GM10248 (cell line): ENCODE measurements at places on chromosomes 7 and 10.

DNA sequence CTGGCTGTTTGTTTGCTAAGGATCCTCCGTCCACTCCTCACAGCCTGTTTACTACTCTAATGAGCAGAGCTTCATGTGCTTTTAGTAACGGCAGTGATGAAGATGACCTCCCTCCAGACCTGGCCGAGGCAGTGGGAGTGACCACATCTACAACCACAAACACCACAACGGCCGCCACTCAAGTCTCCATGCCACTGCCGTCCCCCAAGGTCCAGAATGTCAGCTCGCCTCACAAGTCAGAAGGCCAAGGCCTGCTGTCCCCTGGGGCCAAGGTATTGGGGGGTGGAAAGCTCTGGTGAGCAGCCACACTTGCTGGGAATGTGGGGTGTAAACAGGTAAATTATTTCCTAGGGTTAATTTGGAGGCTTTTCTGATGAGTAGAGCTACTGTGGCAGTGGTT, 926.4 kb downstream of the IPMK start:
- DNase-seq: no peak

DNA sequence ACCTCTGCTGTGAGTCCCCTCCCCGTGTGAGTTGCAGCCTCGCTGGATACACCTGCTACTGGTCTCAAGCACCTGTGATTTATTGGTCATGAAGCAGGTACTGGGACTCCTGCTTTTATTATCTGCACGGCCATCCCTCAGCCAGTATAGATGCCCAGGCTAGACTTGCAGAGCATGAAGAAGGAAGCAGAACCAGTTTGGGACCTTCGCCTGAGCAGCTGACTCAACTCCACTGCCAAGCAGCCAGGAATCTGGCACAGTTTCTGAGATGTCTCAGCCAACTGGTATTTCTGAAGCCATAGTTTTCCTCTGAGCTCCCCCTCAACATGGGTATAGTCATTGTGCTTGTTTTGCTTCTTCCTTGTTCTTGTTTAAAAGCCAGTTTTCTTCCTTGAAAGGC, 28.0 kb upstream of the SLC39A12 start:
- no peak for DNase-seq

DNA sequence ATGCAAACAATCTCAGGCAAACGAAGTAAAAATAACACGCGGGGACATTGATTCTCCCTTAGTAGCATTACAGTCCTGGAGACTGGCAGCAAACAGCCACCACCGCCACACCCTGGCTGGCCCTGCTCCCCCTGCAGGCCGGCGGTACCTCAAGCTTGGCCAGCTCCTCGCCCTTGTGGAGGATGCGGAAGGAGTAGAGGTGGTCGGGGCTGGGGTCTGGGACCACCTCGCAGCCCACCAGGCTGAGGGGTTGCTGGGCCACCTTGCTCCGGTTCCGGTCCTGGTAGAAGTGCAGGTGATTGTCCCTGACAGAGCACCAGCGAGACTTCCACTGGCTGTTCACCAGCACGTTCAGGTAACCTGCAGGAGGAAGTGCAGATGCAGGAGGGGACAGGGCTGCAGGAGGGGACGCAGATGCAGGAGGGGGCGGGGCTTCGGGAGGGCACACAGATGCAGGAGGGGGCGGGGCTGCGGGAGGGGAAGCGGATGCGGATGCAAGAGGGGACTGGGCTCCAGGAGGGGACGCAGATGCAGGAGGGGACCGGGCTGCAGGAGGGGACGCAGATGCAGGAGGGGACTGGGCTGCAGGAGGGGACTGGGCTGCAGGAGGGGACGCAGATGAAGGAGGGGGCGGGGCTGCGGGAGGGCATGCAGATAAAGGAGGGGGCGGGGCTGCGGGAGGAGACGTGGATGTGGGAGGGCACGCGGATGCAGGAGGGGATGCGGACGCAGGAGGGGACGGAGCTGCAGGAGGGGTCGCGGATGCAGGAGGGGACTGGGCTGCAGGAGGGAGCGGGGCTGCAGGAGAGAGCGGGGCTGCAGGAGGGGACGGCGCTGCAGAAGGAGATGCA, 65.7 kb downstream of the VWA2 start:
- DNase-seq: peak; percentile 62

DNA sequence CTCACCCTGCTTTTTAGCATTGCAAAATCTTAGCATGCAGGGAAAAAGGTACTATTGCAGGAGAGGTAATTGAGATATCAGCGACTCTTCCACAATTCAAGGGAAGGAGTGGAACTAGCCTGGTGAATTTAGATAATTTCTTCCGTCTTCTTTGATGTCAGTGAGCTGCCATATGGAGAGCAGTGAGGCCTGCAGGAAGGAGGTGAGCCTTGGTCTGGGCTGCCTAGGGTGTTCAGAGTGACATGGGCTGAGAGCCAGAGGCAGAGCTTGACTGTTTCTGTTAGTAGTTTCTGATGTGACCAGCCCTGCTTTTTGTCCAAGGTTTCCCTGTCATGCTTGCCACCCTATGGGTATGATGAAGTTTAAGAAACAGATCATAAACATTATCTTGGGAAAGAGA, 28.6 kb downstream of the KAT6B start:
- no peak for DNase-seq

DNA sequence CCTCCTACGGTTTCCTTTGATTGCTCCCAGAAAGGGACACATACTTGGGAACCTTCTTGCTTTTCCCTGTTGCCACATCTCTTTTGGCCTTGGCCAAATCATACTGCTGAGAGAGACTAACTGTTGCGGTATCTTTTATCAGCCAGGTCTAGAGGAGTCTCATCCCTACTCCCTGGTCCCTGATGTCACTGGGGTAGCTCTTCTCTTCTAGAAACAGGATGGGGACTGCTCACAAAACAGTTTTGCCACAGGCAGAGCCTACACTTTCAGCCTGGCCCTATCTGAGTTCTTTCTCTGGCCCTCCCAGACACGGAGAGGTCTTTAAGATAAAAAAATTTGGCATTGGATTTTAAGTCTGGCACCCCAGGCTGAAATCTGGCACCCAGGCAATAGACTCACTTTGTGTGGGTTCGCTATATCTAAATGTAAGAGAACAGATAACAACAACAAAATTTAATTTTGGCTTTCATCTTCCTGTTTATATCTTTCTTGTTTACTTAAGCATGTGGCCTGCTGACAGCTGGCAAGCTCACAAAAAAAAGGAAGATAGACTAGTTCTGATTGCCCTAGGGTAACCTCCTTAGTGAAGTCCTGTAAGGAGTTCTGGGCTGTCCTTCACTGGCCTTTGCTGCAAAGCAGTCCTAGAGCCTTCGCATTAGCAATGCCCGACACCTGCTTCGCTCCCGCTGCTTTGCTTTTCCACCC, 228.3 kb upstream of the NPVF start:
- no peak for DNase-seq

DNA sequence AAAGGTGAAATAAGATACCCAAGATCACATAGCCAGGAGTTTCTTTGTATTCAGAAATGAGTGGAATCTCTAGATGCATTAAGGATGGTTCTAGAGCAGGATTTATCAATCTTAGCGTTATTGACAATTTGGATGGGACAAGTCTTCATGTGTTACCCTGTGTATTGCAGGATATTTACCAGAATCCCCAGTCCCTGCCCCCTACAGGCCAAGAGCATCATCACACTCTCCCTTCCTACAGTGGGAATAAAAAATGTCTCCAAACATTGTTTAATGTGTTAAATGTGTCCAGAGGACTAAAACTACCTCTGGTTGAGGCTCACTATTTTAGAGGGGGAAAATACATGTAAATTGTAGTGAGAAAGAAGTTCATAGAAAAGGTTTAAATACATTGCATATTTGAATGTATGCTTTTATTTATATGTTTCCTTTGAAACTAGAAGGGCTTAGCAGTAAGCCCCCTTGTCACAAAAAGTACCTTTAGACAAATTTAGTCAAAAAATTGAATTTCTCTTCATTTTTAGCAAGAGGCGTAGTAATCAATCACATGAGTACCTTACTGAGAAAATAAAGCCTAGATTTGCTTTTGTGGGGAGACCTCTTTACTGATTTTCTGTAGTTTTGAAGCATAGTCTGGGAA, 141.2 kb downstream of the MLLT10 start:
- DNase-seq: peak; percentile 15

DNA sequence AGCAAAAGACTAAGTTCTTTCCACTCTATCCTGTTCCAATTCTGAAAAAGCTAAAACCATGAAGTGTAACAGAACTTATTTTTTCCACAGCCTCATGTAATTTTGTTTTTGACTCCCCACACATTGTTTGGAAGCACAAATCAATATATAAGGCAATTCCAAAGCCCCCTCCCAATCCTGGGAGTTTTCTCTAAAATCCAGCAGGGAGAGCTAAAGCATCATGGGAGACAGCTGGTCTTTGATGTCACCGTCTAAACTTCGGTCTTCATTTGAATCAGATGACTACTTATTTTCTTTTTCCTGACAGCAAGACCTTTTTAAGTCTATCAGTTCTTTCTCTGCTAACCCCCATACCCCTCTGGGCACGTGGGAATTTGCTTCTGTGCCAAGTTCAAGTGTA, 33.3 kb upstream of the PON1 start:
- DNase-seq: no peak

DNA sequence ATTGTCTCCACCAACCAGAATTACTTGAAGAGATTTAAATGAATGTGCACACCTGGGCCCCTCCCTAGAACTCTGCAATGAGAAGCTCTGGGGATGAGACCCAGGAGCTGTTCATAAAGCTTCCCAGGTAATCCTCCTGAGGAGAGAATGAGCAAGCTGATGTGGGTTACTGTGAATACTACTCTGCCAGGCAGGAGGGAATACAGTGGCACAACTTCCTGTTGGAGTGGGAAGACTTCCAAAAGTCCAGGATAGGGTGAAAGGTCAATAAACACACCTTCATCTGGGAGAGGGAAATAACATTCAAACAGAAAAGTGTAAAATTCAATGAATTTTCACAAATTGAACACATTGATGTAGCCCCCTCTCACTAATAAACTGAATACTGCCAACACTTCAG, 351.4 kb downstream of the ABCA13 start:
- DNase-seq: no peak

DNA sequence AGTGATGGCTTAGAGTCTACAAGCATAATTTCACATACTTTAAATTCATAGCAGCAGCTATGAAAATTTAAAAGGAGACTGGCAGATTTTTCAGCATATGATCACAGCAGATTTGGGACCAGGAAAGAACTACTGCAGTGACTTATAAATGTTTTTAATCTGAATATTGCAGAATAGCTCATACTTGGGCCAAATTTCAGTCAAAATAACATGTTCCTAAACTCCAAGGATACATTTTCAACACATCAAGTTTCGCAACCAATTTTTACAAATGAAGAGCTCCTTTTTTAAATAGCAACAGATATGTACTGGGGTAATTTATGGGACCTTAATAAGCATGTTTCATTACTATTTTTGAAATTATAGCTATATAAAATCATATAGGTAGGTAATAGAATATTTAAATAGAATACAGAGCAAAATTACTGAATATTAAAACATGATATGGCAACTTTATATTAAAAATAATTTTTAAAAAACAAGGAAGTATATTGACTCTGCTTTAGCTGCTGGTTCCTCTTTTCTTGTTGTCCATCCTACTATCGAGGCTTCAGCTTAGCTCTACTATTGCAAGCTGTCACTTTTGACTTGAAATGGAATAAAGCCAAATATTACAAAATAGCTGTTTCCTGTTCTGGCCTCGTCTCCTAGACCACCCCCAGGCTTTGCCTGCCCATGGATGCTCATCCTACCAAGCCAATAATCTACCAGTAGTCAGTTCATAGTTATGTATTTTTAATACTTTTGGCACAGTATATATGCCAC, 123.1 kb downstream of the NRBF2 start:
- no peak for DNase-seq

DNA sequence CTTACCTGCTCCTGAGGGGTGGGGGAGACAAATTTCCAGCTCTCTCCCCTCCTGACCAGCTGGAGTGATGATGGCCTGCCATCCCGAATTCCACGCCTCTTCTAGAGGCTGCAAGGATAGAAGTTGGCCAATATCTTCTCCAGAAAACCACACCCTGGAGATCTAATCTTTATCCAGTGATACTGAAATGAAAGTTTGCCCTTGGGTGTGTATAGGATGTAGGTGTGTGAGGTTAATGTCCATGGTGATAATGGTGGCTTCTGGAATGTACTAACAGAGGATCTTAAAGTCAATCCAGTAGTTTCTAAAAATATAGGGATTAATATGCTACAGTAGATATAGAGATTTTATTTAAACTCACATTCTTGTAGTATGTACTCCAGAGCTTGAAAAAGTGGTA, 22.2 kb downstream of the AKR1B15 start:
- no peak for DNase-seq

GRCh38 chr7:55060085-55060484, 41.3 kb downstream of the EGFR start:
- no peak for DNase-seq

- DNase-seq: no peak
Measured at GRCh38 chr7:16420329-16420648, 1.0 kb downstream of the CRPPA start.

DNA sequence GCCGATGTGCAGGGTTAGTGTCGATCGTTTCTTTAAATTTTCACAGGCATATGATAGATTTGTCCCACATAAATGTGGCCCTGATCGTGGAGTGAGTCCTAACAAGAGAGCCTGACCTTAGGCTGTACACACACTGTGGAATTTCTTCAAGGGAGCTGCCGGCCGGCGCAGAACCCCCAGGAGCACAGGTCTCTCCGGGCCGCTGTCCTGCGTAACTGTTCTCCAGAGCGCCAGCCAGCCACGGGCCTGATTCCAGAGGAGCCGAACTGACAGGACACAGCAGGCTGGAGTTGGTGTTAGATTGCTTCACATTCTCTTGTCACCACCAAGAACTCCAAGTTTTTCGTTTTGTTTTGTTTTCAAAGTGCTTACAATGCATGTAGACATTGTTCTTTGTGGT, 37.3 kb downstream of the SHH start:
- no peak for DNase-seq

- peak; percentile 16 for DNase-seq
Measured at GRCh38 chr10:89001024-89001728, 10.6 kb downstream of the FAS start.
